ENCODE measurements at places on chromosomes 6 and 20.

GRCh38 chr6:151002491-151002935 lies 137.0 kb downstream of the MTHFD1L start:
- no peak overlapping the region for H3K4me3 ChIP-seq
- no peak overlapping the region for H3K27ac ChIP-seq
- no peaks in the 10 kb centered on the region for H3K27me3 ChIP-seq

DNA sequence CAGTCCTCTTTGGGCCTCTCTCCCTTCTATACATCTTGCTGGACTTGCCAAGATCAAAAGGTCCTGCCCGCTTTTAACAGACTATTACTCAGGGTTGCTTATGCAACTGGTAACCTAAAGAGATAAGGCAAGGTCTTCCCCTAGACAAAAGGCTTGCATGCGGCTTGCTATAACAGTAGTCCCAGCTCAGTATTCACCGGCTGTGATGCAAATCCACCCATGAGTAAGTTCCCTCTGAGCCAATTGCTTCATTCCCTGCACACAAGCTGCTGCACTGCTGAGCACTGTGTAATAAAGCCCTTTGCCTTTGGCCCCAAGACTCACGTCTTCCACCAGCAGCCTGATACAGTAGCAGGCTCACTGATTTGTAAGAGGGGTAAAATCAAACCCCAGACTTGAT lies 363.8 kb downstream of the PRKN start:
- H3K4me1 ChIP-seq = no peaks in the 10 kb centered on the region
- H3K27me3 ChIP-seq = no peaks in the 10 kb centered on the region
- H3K27ac ChIP-seq = no peak overlapping the region
- H3K4me3 ChIP-seq = no peak overlapping the region
- no peaks in the 10 kb centered on the region for H3K36me3 ChIP-seq

DNA sequence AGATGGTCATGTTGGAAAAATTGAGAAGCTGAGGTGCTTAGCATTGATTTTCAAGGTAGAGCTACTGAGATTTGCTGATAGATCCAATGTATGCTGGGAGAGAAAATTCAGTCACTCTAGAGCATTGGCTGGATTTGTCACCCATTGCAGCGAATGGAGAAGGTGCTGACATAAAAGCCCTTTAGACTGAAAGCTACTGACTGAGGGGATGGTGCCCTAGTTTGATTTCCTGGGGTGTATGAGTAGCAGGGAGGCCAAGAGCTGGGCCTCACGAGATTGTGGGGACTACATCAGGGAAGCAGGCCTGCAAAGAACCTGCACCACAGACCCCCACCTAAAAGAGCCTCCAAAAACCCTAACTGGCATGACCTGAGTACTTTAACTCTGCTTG lies 23.9 kb upstream of the PRND start:
- no peak overlapping the region for H3K4me3 ChIP-seq
- no peak overlapping the region for H3K27ac ChIP-seq
- H3K36me3 ChIP-seq = peaks cover 29% of the 10 kb centered on the region

- no peaks in the 10 kb centered on the region for H3K4me1 ChIP-seq
- no peaks in the 10 kb centered on the region for H3K27me3 ChIP-seq
- DNase-seq = no peak
- H3K27ac ChIP-seq = no peak overlapping the region
These were observed 162.6 kb upstream of the THBS2 start for GRCh38 chr6:169416249-169416648.

DNA sequence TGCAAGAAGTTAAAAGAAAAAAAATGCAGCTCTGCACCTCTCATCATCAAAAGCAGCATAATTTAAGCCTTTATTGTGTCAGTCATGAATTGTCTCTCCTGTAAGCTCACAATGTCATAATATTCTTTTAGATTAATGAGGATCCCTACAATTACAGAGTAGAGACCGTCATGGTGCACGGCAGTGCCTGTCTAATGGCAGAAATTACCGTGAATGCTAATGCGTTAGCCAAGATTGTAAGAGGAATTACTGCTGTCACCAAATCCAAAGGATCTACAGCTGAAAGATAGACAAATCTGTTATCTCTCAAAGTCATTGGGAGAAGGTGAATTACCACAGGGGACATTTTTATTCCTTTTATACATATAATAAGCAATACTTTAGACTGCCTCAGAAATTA lies 631.6 kb upstream of the NRSN1 start:
- no peaks in the 10 kb centered on the region for H3K4me1 ChIP-seq
- no peak for DNase-seq
- H3K27me3 ChIP-seq = no peaks in the 10 kb centered on the region
- no peak overlapping the region for H3K4me3 ChIP-seq
- no peak overlapping the region for H3K27ac ChIP-seq

GRCh38 chr20:10609770-10610169 lies 64.0 kb downstream of the JAG1 start:
- no peak for DNase-seq
- H3K27ac ChIP-seq = no peak overlapping the region
- peaks cover 2% of the 10 kb centered on the region for H3K4me1 ChIP-seq
- H3K36me3 ChIP-seq = peaks cover 39% of the 10 kb centered on the region
- no peaks in the 10 kb centered on the region for H3K27me3 ChIP-seq
- H3K4me3 ChIP-seq = no peak overlapping the region

DNA sequence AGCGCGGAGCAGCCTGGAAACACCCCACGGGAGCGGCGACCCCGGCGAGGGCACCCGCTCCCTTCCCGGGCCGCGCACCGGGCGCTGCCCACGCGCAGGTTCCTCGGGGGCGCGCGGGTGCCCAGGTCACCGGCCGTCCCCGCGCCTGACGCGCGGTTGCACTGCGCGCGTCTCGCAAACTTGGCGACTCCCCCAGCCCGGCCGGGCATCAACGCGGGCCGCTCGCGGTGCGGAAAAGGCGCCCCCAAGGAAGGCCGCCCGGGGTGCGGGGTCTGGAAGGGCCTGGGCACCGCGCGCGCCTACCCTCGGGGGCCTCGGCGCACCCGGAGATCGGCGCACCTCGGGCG lies 555 bp upstream of the ZBTB46 start:
- no peak for DNase-seq
- no peak overlapping the region for H3K4me3 ChIP-seq
- peaks cover 15% of the 10 kb centered on the region for H3K4me1 ChIP-seq

Measured in stimulated activated naive B cell treated with anti-CD40 and anti-IgM and Interleukin-4, amounts not matched to agents 10 μg/mL and 1 μg/mL and 100 μg/mL, for 72 hours (primary cell).